A375 (cell line): ENCODE measurements at places on chromosomes 1 and 21. TPM values are rescaled to one million over a fixed set of nuclear protein-coding genes. Genes with fewer than 3 reads are reported as not detected.

Gene CD247
- 0.72 and 1.4 TPM in 2 replicates for total RNA-seq

Gene HSPA6
- total RNA-seq, result 0.94 and 2.6 TPM in 2 replicates

Gene RNU1-1
- under 0.01 TPM in 2 replicates for total RNA-seq

Gene CD55
- total RNA-seq, result 103 and 120 TPM in 2 replicates

Gene CFAP410
- 15.6 and 16.9 TPM in 2 replicates for total RNA-seq

Gene OR13G1
- total RNA-seq, result not detected in 2 replicates

Gene CYP2J2
- total RNA-seq, result 0.60 and 0.61 TPM in 2 replicates

Gene ZNF695
- 10.7 and 17.2 TPM in 2 replicates for total RNA-seq

Gene KCNJ10
- not detected in 2 replicates for total RNA-seq

Gene FMO5
- 0.29 and 0.53 TPM in 2 replicates for total RNA-seq

Gene TTLL7
- total RNA-seq, result 1.8 and 4.3 TPM in 2 replicates

Gene ITSN1
- 16.8 and 18.7 TPM in 2 replicates for total RNA-seq

Gene AMY1A
- total RNA-seq, result not detected in 2 replicates

Gene NVL
- total RNA-seq, result 36.3 and 39.5 TPM in 2 replicates

Gene NUP210L
- 0.08 TPM in 1 of 2 replicates, not detected in the other for total RNA-seq

Gene ZNF697
- 27.9 and 31.6 TPM in 2 replicates for total RNA-seq

Gene F13B
- not detected in 2 replicates for total RNA-seq

Gene NBPF3
- 10.6 and 11.1 TPM in 2 replicates for total RNA-seq

Gene DNAJC6
- 7.8 and 8.2 TPM in 2 replicates for total RNA-seq

Gene DPT
- total RNA-seq, result not detected in 2 replicates

Gene PPT1
- total RNA-seq, result 63.9 and 69.6 TPM in 2 replicates

Gene SPATA17
- 1.8 and 2.4 TPM in 2 replicates for total RNA-seq

Gene CPLANE2
- total RNA-seq, result 10.0 and 18.1 TPM in 2 replicates

Gene MAP10
- total RNA-seq, result 0.49 and 0.56 TPM in 2 replicates

Gene NCDN
- 40.7 and 41.9 TPM in 2 replicates for total RNA-seq

Gene HMGCS2
- 0.32 TPM in 1 of 2 replicates, not detected in the other for total RNA-seq

Gene RAVER2
- total RNA-seq, result 11.5 and 12.6 TPM in 2 replicates

Gene HES3
- not detected in 2 replicates for total RNA-seq

Gene PFKFB2
- 5.8 and 7.3 TPM in 2 replicates for total RNA-seq

Gene CTSS
- total RNA-seq, result 1.5 and 1.7 TPM in 2 replicates

Gene NUF2
- total RNA-seq, result 62.6 and 64.6 TPM in 2 replicates

Gene CYP4A22
- not detected in 2 replicates for total RNA-seq

Gene CCDC17
- total RNA-seq, result 1.4 and 1.9 TPM in 2 replicates

Gene KRTAP19-1
- total RNA-seq, result not detected in 2 replicates
